ENCODE measurements at places on chromosomes 1 and 21.

- DNase-seq: no peak
These were observed 37.5 kb downstream of the QSOX1 start for GRCh38 chr1:180192172-180192571.

- DNase-seq: no peak
These were observed 26.4 kb downstream of the LRRC8D start for GRCh38 chr1:89847191-89847729.

GRCh38 chr21:35172231-35172630 is 123.1 kb upstream of the RUNX1 start:
- no peak for DNase-seq

GRCh38 chr1:39695016-39695415 is 3.8 kb upstream of the HPCAL4 start:
- DNase-seq: no peak

GRCh38 chr1:35561297-35561971 is 3.8 kb downstream of the NCDN start:
- no peak for DNase-seq

- DNase-seq: no peak
These were observed 338.1 kb downstream of the PAPPA2 start for GRCh38 chr1:176800978-176801513.

DNA sequence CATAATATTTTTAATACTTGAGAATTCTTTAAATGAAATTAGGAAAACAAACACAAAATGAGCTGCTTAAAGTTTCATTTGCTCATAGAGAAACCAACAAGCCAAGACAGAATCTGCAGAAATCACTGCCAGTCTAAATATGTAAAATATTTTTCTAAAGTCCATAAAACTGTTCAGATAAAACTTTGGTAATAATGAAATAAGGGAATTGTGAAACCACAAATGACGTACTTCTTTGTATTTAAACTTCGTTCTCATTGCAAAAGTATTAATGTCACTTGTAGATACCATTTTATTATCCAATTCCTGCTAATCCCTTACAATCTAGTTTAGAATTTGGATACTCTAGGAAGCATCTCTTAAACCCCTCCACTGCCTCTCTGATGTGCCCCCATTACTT is 234.5 kb upstream of the NEGR1 start:
- DNase-seq: no peak

DNA sequence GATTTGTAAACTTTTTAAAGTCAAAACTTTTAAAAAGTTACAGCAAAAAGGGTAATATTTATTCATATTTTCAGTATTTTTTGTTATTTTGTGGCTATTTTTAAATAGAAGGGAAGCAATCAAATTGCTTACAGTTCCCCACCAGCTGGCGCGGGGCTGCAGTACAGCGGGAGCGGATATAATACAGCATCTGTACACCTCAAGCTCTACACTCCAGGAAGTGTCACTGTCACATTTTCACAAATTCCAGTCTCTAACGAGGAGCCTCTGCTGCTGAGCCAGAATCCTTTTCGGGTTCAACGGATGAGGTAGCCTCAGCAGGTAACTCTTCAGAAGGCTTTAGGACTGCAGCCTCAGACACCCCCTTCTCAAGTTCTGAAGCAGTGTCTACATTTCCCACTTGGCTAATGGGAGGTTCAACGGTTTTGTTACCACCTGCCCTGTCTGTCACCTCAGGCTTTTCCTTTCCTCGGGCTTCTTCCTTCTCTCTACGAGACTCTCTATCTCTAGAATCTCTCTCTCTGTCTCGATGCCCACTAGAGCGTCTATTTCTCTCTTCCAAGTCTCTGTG is 11.7 kb downstream of the SOD1 start:
- no peak for DNase-seq

- no peak for DNase-seq
These were observed 649.5 kb upstream of the ADGRL2 start for GRCh38 chr1:81151206-81151605.

DNA sequence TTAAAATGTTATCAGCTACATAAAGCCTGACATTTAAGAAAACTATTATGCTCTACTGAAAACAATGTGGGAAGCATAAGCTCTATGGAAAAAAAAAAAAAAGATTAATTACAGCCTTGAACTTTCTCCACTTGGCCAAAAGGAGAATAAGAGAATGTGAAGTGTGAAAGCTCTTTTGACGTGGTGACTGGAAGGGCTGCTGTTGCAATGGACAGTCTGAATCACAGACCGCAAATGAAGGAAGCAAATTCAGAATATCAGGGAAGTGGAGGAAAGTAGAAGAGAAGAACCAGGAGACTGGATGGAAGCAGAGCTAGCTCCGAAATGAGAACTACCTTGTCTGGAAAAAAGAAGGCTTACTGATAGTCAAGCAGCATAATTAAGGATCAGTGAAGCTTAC is 106.8 kb downstream of the AK5 start:
- DNase-seq: no peak

DNA sequence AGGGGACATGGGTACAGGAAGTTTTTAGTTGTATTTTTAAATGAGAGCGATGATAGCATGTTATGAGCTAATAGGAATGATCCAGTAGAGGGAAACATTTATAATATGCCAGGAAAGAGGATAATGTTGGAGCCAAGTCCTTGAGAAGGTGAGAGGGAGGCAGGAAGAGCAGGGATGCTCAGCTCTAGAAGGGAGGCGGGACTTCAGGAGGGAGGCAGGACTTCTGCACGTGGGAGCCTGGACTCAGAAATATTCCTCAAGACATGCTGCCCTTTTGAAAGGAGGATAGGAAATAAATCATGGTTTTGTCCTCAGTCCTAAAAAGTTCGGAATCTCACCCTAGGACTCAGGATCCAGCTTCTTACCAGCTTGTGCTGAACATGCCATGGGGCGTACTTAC is 5.9 kb downstream of the ADARB1 start:
- no peak for DNase-seq

DNA sequence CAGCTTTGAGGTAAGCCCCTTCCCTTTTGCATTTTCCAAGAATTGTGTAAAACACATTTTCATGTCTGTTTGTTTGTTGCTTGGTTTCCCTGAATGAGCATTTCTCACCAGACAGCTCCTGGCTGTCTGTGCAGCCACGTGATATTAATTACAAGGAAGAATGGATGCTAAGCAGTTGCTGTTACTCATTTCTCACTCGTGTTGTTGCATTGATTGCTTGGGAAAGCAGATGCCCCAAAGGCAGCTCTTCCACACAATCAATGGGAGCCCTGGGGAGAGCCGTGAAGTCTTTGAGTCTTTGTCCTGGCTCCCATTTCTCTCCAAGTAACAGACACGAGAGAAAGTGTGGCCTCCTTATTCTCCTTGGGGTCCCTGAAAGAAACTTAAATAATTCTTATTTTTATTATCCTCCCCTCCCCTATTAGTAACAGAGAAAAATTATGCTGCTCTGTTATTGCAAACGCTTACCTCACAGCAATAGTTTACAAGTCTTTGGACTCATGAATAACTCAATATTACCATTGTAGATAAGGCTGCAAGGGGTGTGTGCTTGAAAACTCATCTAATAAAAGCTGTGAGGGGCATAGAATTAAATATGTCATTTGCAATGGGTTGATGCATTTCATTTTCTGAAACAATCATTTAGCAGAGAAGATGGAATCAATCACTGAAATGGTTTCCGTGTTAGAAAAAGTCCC is 127.7 kb upstream of the CAMK1G start:
- no peak for DNase-seq

- no peak for DNase-seq
These were observed 8.6 kb upstream of the NUAK2 start for GRCh38 chr1:205330150-205330549.

- no peak for DNase-seq
These were observed 2.4 kb downstream of the EPS15 start for GRCh38 chr1:51516649-51517158.

- DNase-seq: no peak
These were observed 1.5 kb upstream of the RPTN start for GRCh38 chr1:152160576-152160975.

DNA sequence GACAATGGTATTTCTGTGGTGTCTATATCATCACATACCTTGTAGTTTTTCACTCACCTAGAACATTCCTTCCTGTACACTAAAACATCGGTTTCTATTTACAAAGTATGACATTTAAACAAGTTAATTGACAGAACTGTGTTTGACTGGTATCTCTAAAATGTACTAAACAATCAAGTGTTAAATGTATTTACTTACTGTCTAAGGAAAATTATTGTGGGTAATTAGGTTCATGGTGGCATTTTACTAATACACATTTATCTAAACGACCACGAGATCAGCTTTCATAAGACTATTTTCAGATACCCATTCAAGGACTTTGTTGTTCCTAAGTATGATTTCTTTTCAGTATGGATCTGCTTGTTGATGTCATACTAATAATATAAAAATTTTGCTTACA is 115.2 kb downstream of the ADGRL2 start:
- DNase-seq: no peak

- no peak for DNase-seq
These were observed 581.8 kb downstream of the PLPP3 start for GRCh38 chr1:55997536-55997935.

GRCh38 chr1:85692730-85693314 is 15.4 kb downstream of the ZNHIT6 start:
- no peak for DNase-seq

GRCh38 chr21:28142697-28143096 is 850.0 kb downstream of the LTN1 start:
- DNase-seq: no peak

DNA sequence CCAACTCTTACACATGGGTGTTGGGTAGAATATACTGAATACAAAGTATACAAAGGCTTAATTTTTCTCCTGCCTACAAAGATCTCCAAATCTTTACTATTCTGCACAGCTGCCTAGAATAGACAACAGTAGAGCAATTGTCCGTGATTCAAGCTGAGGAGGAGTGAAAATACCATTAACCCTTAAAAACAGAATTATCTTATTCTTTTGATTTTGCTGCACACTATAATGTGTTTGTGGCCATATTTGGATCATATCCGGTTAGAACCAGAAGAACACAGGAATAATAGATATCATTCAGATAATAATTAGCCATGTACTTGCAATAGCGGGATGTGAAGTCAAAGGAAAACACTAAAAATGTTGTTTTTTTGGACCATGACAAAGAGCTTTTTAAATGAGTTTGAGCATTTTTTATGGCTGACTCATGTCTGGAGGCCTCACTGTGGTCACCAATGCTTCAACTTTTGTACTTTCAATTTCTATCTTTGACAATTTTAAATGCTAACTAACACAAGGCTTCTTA is 197.6 kb upstream of the FOXD3 start:
- no peak for DNase-seq

DNA sequence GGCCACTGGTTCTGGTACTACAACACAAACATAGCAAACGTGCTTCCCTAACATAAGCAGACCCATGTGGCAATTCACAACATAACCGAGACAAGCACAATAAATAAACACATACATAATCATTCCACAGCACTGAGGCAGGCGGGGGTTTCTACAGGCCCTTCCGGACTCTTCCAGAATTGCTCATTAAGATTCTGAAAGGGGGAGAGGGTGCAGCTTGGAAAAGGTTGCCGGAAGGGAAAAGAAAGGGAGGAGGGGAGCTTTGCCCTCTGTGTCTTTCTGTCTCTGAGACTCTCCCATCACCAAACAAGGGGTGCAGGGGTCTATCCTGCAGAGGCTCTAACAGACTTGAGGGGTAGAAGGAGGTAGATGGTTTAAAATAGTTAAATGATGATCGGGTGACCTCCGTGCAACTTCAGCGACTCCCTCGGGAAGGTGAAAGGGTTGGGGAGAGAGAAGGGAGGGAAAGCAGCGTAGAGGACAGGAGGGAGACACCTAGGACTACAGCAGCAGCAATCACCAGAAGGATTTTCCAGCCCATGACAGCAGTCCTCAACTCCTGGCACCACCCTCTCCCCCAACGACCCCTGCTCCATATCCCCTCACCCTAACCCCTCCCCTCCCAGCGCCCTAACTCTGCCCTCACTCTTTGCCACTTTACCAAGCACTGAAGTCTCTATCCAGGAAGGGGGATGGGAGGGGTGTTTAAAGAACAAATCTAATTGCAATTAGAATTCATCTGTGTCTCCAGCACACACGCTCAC is 365.5 kb upstream of the ESRRG start:
- no peak for DNase-seq
